Ecto neural progenitor cell (in vitro differentiated cells): ENCODE measurements at places on chromosomes 1 and 21.

- DNase-seq, result no peak
Observed at GRCh38 chr1:167165219-167165618, 55.5 kb upstream of the POU2F1 start.

DNA sequence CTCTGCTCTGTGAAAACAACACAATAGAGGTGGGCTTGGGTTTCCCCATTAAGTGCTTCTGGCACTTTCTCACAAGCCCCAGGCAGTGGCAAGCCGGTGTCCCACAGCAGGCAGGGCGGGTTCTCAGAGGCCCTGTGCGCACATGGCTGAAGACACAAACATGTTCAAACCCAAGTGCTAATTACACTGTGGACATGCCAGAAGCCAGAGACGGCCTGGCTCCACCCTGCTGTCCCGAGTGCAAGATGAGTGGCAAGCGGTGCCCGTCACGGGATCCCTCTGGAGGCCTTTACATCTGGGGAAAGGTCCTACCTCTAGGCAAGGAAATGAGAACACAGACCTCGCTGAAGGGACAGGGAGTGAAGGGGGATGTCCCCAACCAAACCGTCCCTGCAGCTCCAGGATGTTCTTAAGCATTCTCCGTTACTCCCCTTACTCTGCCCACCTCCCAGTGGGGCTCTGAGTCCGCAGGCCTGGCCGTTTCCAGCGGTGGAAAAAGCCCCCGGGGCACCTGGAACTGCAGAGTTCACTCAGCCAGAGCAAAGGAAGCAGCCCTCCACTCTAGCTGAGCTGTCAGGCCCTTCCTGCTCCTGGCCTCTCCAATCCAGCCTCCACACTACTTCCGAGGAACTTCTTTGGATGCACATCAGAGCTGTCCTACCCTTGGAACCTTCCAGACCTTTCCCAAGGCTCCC is 57.4 kb downstream of the SLC66A1 start:
- no peak for DNase-seq

GRCh38 chr1:182069028-182069466 is 7.5 kb upstream of the ZNF648 start:
- peak; percentile 87 for DNase-seq

DNA sequence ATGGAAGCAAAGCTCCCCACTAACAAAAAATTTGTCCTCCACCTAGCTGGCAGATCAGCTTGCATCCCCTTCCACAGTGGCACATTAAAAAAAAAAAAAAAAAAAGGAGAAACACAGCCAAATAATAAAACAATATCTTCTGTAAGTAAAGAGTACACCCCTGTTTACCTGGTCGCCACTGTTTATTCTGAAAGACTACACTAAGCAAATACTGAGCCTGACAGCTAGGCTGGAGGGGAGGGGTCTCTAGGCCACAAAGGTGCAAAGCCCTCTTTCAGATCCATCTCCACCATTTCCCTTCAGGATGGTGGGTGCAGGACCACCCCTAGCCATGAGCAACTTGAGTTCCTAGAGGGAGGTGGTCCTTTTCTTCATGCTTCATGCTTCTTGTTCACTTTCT is 22.8 kb upstream of the SLC45A3 start:
- DNase-seq, result no peak

- DNase-seq, result no peak
Observed at GRCh38 chr1:171645553-171646248, 6.8 kb downstream of the MYOC start.

DNA sequence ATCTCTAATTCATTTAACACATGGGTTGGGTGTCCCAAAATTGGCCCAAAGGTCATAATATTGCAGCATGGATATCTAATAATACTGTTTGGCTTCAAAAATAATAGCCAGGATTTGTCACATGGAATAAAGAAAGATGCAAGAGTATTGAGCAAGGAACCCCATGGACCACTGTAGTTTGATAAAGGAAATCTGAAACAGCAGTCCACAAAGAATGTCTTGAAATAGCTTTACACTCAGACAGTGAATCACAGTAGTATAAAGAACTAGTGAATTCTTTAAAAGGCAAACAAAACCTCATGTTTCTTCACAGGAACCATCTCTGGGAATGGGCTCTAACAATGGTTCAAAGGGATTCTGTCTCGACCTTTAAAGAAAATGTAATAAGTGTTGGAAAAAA is 576.1 kb upstream of the ZRANB2 start:
- no peak for DNase-seq

DNA sequence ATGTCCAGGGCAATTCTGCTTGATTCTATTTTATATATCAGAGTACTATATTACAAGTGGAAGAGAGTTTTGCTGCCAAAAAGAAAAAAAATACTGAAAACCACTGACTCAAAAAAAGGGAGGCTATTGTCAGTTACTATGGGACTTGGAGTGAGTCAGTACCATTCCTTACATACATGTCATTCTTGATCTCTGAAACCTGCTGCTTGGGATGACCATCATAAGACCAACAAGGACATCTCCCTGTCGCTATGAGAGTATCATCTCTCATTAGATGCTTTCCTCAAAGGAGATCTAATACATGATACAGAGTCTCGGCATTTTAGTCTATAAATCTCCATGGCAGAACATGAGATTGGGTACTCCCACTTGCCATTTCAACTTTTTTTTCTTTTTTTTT is 11.8 kb upstream of the INPP5B start:
- no peak for DNase-seq

- DNase-seq, result no peak
Observed at GRCh38 chr1:29096231-29096886, 27.3 kb downstream of the TMEM200B start.

DNA sequence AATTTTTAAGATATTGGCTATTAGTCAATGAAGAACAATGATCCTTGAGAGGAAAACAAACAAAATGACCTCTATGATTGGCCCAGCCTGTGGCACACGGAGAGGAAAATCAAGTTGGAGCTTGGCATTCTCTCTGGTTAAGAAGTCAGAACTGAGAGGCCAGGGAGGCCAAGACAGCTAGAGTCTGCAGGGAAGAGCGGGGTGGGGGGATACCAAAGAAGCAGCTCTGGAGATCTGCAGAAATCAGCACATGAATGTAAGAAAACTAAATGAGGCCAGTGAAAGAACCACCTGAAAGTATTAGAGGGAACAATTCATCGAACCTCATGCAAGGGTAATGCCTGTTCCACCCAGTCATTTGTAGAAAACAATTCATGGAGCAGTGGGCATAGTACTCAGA is 23.8 kb upstream of the C1orf115 start:
- no peak for DNase-seq

GRCh38 chr1:6750490-6750889 is 34.8 kb upstream of the CAMTA1 start:
- DNase-seq, result no peak

DNA sequence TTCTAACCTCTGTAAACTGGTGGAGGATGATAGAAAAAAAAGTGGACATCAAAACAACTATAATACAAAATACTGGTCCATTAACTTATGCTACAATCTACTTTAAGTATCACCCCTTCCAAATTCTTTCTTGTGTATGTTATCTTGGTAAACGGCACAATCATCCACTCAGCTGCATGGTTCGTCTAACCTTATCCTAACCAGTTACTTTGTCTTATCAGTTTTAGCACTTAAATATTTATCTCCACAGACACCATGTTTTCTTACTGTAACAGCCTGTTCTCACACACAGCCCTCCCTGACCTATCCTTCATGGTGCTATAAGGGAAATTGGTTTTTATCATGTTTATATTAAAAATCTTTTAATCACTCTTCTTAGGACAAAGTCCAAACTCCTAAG is 157.2 kb downstream of the PTGER3 start:
- no peak for DNase-seq

DNA sequence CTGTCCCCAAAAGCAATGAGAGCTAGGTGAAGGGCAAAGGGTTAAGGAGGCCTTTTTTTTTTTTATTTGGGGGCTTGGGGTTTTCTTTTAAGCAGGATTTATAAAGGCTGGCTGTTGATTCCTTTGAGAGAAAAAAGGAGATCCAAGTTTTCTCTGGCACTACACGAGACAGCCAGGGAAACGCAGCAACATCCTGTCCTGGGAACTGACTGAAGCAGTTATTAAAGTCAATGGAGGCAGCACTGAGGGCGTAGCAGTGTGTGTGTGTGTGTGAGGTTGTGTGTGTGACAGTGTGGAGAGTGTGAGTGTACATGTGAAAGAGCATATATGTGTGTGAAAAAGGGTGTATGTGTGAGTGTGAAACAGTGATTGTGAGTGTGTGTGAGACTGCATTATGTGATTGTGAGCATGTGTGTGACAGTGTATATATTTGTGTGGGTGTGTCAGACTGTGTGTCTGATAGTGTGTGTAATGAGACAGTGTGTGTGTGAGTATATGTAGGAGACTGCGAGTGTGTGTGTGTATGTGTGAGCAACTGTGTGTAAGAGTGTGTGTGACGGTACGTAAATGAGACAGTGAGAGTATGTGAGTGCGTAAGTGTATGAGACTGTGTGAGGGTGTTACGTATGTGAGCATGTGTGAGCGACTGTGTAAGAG is 65.9 kb upstream of the TIAM1 start:
- no peak for DNase-seq

DNA sequence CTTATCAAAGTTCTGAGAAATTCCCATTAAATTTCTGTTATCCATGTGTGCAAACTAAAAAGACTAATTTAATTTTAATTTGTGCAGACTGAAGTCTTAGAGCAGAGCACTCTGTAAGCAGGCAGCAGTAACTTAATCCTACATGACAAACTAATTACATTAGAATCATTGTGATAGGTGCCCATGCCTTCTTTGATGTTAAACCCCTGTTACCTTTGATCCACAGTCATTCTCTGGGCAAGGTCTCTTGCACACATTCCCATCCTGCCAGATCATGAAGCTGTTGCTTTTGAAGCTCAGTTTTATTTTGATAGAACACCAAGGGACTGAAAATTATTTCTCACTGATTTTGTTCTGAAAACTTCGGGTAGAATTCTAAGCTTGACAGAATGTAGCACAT is 77.2 kb downstream of the BCAR3 start:
- no peak for DNase-seq

- DNase-seq, result peak; percentile 44
Observed at GRCh38 chr1:180268556-180269075, 38.6 kb downstream of the LHX4 start.

DNA sequence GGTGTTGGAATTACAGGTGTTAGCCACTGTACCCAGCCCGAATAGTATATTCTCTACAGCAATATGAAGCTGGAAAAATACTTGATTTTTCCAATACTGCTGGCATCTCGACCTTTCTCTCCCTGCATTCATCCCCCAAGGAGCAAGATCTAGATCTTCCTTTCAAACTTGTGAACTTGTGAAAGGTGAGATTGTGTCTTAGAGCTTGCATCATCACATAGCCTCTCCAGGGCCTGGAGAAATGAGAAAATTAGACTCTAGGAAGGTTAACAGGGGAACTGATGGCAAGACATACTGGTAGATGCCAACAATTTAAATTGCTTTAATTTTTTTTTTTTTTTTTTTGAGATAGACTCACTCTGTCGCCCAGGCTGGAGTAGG is 2.1 kb downstream of the PRUNE1 start:
- DNase-seq, result no peak

DNA sequence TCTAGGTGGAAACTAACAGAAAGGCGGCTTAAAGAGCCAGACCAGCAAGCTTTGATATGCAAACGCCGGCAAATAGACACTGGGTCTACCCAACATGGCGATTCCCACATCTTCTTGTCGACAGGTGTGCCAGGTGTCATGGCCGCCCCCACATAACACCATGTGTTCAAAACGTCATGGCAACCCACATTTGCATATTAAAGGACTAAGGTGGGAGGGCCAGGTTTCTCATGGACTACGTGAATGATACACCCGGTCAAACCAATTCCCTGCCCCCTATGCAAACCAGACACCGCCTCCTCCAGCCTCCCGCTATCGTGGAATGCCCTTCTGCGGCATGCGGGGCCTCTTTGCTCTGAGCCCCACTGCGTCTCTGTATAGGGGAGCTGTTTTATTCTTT is 41.3 kb downstream of the ICOSLG start:
- no peak for DNase-seq

- no peak for DNase-seq
Observed at GRCh38 chr1:16371725-16372124, 4.7 kb downstream of the SZRD1 start.
